Frontal cortex (tissue), 4 donors: ENCODE measurements at places on chromosomes 6 and 20. TPM values are rescaled to one million over a fixed set of nuclear protein-coding genes. Genes with fewer than 3 reads are reported as not detected.

DNA sequence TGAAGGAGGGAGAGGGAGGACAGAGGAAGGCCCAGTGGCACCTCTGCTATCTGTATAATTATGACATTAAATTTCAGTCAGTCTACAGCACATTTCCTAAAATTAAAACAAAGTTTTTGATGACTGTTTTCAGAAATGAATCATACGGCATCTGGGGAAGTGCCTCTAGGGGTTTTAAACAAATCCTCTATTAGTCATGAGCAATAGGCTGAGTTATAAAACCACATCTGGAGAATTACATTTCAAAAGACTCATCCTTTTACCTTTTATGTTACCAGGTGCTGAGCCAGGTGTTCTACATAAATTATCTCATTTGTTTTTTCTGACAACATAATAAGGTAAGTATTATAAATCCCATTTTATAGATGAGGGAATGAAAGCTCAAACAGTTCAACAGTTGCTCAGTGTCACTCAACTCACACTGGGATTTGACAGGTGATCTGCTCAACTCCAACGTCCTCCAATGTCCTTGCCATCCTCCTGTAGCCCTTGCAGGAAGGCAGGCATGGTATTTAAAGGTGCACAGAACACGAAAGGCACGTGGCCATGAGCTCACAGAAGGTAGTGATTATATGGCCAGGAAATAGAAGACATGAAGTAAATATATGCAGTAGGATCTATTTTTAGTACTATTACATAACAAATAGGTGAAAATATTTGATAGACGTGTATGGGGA lies 184.2 kb upstream of the MAN1A1 start:
- DNase-seq, result no peak

DNA sequence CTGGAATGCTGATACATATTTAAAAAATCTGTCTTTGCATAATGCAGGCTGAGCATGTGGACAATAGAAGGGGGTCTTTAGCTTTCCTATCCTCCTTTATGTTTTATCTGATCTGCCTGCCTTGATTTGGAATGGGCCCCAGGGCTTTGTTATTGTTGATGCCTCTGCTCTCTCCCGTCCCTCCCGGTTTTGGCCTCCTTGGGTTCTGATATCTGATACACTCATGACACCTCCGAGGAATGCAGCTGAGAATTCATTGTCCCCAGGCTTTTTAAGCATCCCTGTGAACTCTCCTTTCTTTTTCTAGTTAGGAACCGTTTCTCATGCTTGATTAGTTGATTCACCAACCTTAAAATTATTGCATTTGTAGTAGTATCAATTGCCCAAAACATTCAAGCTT lies 185.5 kb upstream of the RALGAPA2 start:
- DNase-seq, result no peak

- no peak for DNase-seq
These were observed 608.6 kb downstream of the UTRN start for GRCh38 chr6:144893680-144894151.

DNA sequence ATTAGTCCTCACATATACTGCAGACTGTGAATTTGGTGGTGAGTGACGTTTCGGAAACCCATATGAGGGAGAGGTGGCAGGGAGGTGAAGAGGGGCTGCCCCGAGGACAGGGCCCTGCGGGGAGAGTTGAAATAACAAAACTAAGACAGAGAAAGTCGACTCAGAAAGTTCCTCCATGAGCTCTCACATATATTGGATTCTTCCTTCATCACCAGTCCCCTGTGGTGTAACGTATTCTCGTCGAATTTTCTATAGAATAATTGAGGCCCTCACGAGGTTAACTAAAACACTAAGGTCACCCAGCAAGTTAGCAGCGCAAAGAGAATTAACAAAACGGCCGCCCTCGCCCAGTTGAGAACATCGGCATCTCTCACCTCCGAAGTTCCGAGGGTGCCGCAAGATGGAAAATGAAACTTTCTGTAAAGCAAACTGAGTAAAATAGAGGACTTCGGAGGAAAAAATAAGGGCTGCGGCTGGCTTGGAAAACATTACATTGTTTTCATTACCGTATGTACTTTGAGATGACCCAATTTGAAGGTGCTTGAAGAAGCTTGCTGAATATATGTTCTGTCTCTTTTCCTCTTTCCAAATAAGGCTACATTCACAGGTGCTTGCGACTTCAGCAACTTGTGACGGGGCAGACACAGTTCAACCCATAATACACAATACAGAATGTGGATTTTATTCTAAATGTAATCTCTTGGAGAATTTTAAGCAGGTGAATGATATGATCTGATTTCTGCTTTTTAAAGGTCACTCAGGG lies 490.9 kb upstream of the JARID2 start:
- no peak for DNase-seq

DNA sequence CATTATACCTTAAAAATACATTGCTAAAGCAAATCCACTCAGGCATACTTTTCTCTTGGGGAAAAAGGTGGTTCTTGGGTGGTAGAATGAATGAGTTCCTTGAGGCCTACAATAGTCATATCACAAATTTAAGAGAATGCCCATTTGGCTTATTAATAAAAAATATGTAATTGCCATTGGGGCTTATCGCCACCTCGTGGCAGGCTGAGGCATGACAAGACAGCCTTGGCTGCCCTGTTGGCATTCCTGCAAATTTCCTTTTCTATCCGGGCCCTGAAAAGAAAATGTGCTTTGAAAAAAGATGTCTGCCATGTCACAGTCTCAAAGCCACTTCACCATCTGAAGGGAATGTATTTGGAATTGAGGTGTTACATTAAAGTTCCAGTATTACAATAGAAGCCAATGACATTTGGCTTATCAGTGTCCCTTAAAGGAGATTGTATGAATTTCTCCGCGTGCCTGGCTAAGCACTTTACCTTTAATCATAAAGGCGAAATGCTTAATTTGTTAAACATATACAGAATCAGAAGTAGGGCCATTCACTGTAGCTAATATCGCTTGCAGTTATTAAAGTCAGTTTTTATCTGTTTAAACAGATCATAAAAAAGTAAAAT lies 188.3 kb upstream of the ZFP64 start:
- no peak for DNase-seq

- no peak for DNase-seq
These were observed 55.4 kb upstream of the MOXD1 start for GRCh38 chr6:132456700-132457143.

CYP21A2 gene
- total RNA-seq, result under 0.01 TPM

DNA sequence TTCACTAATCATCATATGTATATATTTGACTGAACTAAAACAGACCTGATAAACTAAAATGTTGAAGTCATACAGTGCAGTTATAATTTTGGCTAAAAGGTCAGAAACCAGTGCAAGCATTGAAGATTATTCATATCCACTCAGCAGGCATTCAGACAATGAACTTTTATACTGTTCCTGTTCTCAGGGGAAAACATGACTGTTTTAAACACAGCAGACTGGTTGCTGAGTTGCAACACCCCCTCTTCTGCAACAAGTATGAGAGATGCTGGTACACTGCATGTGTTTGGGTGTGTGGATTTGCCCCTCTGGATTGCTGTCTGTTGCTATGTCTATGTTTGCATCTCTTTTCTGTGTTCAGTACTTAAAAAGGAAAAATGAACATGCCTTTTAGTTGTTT lies 206.8 kb downstream of the EYA4 start:
- no peak for DNase-seq

DNA sequence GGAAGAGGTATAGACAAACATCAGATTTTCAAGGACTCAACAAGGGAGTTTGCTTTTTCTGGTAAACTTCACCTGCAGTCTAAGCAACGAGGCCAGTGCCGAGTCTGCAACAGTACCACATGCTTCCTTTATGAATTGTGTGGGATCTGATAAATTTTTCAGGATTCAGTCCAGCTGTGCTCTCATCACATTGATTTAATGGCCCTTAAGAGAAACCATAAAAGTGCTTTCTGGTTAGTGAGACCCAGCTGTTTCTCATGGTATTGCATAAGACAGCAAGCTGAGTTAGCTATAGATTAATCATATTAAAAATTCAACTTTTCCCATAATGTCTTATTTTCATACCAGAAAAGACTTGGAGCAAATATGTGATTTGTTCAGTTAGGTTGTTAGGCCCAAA lies 291.4 kb downstream of the CENPW start:
- DNase-seq, result no peak

DNA sequence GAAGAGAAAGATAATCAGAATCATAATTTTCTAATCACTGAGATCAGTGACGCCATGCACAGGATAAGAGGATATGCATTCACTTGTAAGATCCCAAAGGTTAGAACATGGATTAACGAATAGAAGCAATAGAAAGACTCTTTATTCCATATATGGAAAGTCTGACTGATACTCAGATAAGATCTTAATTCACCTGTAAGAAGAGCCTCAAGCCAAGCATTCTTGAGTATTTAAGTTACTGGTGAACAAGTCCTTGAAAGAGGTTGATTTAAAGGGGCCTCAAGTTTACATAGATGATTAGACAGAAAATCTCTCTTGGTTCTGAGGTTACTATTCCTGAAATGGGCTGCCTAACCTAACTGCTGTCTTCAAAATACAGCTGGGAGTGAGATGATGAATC lies 53.8 kb upstream of the MTRF1L start:
- no peak for DNase-seq

TGM2 gene
- 3.3 TPM for total RNA-seq

CENPQ gene
- 4.5 TPM for total RNA-seq

MLN gene
- total RNA-seq, result not detected

DNA sequence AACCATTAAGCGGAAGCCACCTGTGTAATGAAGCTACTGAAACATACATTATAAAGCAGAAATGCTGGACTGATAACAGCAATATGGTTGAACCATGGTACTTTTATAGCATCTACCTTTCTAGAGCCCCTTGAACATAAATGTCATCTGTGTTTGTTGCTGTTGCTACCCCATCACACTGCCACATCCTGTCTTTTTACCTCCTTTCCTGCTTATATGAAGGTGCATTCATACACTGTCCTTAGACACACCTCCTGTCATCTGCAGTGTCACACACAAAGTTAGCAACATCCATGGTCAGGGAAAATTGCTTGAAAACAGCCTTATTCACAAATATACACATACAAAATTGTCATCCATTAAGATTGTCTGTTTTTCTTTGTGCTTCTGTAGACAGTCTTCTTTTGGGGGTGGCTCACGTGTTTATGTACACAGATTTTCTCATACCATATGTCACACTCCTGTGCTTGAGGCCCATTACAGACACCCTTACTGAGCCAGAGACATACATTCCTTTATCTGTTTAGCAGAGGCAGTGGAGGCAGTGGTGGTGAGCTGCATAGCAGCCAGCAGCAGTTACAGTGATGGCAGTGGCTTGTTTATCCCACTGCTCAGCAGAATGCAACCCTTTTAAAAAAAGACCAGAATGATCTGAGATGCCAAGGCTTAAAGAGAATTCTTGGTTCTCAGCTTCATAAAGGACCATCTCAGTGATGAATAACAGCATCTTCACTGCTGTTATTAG lies 25.9 kb downstream of the C6orf62 start:
- no peak for DNase-seq

CTAGE9 gene
- total RNA-seq, result not detected

SYNCRIP gene
- total RNA-seq, result 88.5 TPM

GRCh38 chr6:80134065-80134464 lies 27.6 kb downstream of the BCKDHB start:
- no peak for DNase-seq

DNA sequence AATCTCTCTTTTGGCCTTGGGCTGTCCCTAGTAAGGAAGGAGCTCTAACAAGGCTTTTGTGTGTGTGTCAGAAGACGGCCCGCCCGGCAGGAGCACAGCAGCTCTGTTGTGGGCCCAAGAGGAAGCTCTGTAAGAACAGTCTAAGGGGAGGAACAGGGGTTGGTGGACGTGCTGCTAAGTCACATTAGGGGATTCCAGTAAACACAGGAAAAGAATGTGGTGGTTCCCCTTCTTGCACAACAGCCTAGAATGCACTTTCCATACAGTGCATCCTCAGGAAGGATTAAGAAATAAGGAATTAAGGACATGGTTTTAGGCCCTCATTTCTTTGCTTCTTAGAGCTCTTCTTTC lies 114.5 kb downstream of the RNF144B start:
- peak; percentile 16 for DNase-seq

- DNase-seq, result no peak
These were observed 21.0 kb downstream of the NFYA start for GRCh38 chr6:41093729-41094128.

- no peak for DNase-seq
These were observed 50.4 kb downstream of the RIN2 start for GRCh38 chr20:19808498-19808897.

DNA sequence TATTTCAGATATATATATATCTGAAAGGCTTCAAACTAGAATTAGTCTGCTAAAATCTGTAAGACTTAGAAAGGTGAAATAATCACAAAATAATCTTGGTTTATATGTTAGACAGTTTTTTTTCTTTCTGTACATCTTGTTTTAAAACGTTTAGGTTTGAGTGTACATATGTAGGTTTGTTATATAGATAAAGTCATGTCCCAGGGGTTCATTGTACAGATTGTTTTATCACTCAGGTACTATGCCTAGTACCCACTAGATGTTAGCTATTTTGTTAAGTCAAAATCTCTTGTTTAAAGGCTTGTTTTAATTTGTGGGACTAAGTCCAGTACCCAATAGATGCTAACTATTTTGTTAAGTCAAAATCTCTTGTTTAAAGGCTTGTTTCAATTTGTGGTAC lies 1339.0 kb upstream of the CITED2 start:
- DNase-seq, result no peak

GRCh38 chr20:38932457-38933120 lies 6.4 kb downstream of the FAM83D start:
- DNase-seq, result no peak

GRCh38 chr20:62824476-62825332 lies 7.9 kb downstream of the COL9A3 start:
- DNase-seq, result no peak
